NCI-H2171 (cell line): ENCODE measurements at places on chromosomes 4 and X.

- no peak for DNase-seq
These were observed 34.2 kb downstream of the OCRL start for GRCh38 chrX:129574214-129574613.

DNA sequence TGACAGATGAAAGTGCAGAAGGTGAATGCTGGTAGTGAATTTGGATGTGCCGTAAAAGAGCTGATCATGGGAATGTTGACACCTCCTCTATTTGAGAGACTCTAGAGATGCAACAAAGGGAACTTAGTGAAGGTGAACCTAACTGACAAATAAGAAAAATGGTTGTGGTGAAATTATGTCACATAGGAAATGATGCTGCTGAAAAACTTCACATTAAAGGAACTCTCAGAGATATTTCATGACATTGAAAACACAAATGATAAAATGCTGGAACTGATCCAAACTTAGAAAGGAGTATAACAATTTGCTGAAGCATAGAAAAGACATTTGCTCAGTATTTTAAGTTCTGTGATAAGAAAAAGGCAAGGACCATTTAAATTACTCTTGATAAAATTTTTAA lies 31.9 kb downstream of the MGAT4D start:
- no peak for DNase-seq

DNA sequence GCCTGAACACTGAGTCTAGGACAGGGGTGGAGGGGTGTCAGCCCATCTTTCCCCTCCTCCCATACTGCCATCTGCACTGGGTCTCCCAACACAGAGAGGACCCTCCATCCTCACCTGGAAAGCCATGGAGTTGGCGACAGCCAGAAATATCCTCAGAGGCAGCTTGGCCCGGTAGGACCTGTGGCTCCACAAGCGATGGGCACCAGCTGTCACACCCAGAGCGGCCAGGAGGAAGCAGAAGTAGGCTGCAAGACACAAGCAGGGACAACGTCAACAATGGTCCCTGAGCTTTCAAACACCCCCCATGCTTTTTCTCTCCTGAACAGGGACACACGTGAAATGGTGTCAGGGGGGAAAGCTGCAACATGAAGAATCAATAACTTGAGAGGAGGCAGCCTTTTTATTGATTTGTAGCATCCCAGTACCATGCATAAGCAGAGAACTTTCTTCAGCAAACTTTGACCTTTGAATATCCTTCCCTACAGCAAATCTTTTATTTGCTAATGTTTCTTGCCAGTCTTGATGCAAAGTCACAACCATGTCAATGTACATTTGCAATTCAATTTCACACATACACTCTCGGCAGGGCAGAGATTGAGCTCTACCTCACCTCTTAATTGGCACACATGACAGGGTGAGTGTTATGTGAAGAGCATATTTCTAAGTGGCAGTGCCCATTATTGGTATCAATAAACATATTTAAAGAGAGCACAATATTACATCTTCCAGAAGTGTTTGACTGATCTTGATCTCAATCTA lies 93.2 kb downstream of the SCD5 start:
- no peak for DNase-seq

DNA sequence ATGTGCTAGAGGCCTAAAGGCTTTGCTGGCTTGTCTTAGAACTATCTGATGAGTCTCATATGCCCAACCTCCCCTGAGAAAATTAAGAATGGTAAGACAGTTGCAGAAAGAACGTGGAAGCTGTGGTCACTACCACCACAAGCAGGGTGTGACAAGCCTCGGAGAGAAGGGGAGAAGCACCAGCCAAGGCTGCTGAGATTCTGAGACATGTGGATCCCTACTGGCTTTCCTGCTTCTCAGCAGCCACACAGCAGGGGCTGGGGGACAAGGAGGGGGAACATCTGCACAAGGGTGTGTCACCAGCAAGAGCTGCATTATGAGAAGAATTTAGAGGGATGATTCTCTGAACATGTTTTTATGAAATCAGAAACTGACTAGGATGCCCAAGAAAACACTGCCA lies 19.4 kb downstream of the TAPT1 start:
- no peak for DNase-seq

GRCh38 chr4:178937130-178937529 lies 1494.9 kb upstream of the AGA start:
- no peak for DNase-seq

GRCh38 chr4:131644619-131645018 lies 1504.5 kb upstream of the PCDH10 start:
- no peak for DNase-seq

DNA sequence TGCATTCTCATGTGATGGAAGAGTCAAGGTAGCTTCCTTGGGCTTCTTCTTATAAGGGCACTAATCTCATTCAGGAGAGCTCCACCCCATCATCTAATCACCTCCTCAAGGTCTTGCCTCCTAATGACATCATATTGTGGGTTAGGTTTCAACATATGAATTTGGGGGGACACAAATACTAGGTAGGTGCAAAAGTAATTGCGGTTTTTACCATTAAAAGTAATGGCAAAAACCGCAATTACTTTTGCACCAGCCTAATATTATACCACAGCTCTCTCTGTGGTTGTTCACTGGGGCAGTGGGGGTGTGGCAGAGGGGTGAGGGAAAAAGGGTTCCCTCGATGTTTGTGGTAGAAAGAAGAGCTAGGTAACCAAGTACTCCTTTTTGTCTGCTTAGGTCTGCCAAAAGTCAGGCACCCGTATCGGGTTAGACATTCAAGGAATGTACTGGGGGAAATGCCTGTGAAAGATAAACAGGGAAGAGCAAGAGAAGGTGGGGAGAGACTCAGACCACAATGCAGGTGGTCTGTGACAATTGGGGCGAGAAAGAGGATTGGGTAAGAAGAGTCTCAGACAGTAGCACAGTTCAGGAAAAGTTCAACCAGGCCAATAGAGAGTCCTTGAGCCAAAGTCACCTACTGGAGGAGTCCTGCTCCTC lies 78.9 kb upstream of the MTM1 start:
- DNase-seq, result no peak

- DNase-seq, result peak; percentile 21
These were observed 14.1 kb downstream of the RAB40AL start for GRCh38 chrX:102950908-102951866.

DNA sequence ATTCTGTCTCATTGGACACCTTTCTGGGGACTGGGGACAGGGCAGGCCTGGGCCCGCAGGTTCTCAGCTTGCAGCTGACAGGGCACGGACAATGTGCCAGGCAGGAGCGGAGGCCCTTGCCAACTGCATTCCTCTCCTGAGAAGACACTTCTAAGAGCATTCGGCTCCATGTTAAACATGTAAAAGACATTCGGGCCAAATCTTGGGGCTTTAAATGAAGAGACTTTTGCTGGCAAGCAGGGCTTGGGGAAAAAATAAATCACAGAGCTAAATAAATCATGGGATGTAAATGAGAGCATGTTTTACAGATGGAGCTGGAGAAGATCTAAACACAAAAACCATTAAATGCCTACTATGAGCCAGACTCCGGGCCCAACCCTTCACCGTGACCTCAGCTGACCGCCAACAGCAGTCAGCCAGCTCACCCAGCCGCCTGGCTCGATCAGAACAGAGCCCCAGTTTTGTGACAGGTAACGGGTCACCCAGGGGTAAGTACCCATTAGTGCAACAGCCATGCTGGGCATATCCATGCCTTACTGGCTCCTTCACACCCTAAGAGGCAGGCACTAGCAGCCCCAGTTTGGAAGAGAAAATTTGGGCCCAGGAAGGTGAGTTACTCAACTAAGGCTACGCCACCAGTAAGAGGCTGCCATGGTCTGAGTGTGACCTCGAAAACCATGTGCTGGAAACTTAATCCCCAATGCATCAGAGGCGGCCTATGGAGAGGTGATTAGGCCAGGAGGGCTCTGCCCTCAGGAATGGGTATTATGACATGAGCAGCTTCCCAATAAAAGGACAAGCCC lies 14.7 kb downstream of the WDR1 start:
- no peak for DNase-seq

DNA sequence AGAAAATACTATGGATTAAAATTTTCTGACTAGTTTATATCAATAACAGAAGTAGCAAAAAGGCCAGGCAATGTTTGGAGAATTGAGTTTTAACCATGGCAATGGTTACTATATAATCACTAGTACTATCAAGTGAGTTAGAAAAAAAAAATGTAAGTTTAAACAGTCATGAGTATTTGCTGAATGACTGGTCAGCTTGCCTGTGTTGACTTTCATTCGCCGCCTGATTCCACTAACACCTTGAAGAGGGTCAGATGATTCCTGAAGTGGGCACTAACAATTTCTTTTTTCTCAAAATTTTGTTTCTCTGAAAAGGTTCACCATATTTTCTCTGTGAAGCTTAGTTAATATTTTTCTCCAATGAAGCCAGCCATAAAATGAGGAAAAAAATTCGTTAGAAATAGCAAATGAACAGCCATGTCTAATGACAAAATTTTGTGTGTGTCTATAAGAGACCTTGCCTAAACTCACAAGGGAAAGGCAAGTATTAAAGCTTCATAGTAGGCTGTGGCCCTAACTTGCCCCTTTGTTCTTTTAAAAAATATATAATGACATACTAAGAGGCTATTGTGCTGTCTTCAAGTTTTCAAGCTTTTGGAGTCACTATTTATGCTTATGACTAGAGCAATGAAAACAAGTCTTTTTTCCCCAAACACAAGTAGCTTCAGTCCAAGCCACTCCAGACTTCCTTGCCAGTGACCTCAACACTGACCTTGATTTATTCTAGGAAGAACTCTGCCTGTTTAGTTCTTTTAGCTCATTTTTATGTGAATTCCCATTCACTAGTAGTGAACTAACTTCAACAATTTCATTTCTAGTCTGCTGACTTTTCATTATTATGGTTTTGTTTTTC lies 18.4 kb upstream of the FHDC1 start:
- no peak for DNase-seq

DNA sequence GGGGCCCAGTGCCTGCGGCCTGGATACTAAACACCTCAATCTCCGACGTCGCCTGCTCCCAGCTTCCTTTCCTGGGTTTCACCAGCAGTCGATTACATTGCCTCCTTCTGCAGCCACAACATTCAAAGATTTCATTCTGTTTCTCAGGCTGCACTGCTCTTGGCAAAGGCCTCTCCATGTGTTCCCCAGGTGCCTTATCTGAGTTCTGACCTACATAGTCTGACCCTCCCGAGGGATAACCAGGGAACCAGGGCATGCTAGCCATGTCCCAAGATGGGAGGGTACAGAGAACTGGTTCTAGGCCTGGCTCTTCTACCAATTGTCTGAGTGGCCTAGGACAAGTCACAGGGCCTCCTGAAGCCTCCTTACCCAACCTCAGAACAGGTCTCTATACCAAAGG lies 62.2 kb upstream of the ACSL1 start:
- DNase-seq, result no peak

- no peak for DNase-seq
These were observed 24.5 kb downstream of the WDR17 start for GRCh38 chr4:176090115-176090514.

GRCh38 chr4:112859456-112860184 lies 189.8 kb upstream of the ANK2 start:
- DNase-seq, result no peak

DNA sequence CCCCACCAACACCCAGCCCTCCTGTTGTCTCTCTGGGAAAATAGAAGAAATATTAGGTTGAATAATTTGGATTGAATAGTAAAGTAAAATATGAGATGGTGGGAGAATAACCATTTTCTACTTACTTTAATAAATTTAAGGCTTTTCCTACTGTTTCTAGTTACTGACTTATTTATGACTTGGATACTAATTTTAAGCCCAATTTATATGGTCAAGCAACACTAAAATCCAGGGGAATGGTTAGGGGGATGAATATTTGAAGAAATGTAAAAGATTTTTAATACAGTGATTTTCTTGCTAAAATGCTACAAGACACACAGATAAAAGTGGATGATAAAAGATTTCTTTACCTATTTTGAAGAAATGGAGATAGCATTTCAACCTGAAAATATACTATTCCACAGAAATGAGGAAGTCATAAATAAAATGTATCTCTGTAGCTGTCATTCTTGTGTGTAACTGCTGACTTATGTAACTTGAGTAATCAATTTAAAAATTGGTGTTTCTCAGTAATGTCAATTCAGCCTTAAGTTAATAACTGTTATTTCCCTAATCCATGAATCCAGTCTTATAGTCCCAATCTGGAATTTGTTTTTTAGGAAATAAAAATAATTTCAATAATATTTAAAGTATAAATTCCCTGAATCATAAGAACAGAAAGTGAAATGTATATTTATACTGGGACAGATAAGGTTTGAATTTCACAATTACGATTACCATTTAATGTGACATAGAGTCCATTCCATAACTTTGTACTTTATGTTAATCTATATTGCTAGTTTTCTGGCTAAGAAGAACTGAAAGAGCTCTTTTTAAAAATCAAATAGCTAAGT lies 24.3 kb upstream of the IL2 start:
- no peak for DNase-seq

DNA sequence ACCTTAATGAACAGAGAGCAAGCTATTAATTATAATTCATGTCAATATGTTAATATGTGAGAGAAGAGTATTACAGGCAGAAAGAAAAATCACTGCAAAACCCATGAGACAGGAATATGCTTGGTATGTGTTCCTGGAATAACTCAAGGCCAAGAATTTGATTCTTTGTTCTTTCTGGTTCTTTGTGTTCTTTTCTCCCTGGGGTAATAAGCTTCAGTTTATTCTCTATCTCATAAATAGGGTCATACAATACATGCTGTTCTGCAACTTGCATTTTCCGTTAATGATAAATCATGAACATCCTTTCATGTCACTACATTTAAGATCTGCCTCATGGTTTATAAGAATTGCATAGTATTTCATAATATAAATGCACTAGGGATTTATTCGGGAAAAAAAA lies 16.8 kb upstream of the THOC2 start:
- DNase-seq, result no peak

DNA sequence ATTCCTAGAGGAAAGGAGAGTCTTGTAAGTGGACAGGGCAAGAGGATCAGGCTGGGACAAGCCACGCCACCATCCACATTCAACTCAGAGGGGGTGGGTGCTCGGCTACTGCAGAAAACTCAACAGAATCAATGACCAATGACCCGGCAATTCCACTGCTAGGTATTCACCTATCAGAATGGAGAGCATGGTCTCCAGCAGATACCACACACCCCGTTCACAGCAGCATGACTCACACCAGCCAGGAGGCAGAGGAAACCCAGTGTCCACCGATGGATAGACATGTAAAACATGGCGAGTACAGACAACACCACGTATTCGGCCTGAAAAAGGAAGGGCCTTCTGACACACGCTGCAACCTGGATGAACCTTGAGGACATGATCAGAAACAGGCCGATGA lies 175.9 kb downstream of the AFAP1 start:
- DNase-seq, result no peak

GRCh38 chr4:85720735-85721134 lies 245.8 kb downstream of the ARHGAP24 start:
- DNase-seq, result no peak

DNA sequence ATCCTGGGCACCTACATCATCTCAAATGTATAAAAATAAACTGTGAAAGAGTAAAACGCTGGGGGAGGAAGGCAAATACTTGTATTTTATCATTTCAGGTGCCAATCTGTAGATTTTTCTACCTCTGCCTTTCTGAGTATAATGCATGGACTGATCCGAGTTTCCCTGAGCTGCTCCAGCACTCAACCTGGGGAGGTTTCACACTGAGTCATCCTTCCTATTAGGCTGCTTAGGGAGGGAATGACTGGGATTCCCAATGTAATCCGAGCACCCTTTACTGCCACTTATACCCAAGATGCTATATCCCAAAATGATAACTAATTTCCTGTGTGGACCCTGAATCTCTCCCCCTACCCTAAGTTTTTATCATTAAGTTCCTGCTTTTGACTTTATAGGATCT lies 126.6 kb downstream of the HNRNPD start:
- DNase-seq, result no peak

- DNase-seq, result no peak
These were observed 59.1 kb downstream of the CHRNA9 start for GRCh38 chr4:40394236-40394635.

GRCh38 chr4:15233264-15233597 lies 194.6 kb upstream of the C1QTNF7 start:
- DNase-seq, result no peak
